Iris pigment epithelial cell (primary cell): ENCODE measurements at places on chromosomes 7 and 10.

DNA sequence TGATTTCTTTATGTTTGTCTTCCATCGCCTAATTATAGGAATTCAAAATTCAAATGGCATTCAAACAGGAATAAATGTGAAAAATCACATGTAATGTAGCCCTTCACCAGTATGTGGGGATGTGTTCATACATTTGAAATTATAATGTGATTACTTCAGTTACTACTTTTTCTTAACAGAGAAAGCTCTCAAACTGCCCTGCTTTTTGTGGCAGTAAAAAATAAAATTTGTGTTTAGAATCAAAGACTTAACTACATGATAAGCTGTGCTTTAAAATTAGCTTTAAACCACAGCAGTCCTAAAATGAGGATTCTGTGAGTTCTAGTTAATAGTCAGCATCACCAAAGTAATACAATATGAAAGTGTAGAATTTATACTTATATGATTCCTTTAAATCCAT lies 7.8 kb upstream of the HERC4 start:
- peak; percentile 52 for DNase-seq

GRCh38 chr10:130353928-130354572 lies 217.9 kb downstream of the GLRX3 start:
- no peak for DNase-seq

DNA sequence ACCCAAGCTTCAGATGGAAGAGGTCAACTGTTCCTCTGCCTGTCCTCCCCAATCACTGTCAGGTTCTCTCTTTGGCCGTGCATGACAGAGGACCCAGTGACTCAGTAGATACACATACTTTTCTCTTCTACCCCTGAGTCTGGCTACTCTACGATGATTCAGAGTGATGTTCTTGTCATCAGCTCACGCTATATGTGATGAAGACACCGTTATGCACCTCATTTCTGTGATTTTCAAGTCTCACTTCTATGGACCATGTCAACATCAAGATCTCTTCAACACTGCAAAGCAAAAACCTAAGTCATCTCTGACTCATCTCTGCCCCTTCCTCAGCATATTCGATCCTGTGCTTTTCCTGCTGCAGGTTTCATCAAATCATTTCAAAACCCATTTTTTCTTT lies 76.6 kb upstream of the DGKI start:
- peak; percentile 81 for DNase-seq

GRCh38 chr10:117694190-117694589 lies 151.6 kb downstream of the EMX2 start:
- peak; percentile 49 for DNase-seq

DNA sequence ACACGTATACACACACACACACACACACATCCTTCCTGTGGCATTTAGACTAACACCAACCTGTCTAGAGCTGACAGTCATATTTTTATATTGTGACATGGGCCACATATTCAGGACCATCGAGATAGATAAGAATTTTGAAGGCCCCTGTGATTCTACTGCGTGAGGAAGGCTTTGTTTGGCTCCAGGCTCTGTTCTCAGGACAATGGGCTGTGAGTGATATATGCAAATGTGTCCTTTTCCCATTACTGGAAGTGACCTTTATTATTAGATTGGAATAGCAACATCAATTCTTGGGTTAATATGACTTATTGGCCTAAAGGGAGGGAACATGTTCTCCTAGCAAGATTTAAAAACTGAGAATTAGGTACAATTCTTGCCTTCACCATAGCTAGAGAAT lies 156.1 kb downstream of the SPAG6 start:
- no peak for DNase-seq

DNA sequence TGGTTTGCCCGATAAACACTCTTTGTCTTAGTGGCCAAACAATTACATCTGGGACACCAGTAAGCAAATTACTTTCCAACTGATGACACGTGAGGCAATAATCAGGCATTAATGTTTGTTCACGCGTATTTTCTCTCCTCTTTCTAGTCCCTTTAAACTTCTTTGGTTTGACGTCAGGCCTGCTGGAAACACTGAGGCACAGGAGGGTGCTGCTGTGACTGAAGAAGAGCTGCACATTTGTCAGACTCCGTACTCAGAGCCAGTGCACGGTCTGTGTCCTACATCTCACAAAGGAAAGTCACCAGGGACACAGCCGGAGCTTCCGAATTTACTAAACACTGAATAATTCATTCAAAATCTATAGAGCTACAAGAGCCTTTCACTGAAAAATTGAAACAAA lies 57.6 kb upstream of the ANAPC16 start:
- no peak for DNase-seq

DNA sequence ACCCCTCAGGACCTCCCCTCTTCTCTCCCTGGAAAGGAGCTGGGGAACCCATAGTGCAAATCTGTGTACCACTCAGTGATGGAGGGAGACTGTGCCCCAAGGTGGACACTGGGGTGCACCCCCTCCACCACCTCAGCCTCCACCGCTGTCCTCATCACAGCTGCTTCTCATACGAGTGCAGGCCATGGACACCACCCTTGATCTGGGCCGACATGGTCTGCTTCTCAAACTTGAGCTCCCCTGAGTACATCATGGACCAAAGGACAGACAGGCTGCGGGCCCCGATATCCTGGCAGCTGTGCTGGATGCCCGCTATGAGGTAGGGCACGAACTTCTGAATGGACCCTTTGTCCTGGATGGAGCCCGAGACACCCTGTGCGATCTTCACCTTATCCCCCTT lies 142.6 kb upstream of the KCNMA1 start:
- no peak for DNase-seq

- DNase-seq = peak; percentile 31
Observed at GRCh38 chr7:5248201-5248885, 34.4 kb upstream of the SLC29A4 start.

- peak; percentile 9 for DNase-seq
Observed at GRCh38 chr7:81036057-81036456, 117.2 kb upstream of the SEMA3C start.

DNA sequence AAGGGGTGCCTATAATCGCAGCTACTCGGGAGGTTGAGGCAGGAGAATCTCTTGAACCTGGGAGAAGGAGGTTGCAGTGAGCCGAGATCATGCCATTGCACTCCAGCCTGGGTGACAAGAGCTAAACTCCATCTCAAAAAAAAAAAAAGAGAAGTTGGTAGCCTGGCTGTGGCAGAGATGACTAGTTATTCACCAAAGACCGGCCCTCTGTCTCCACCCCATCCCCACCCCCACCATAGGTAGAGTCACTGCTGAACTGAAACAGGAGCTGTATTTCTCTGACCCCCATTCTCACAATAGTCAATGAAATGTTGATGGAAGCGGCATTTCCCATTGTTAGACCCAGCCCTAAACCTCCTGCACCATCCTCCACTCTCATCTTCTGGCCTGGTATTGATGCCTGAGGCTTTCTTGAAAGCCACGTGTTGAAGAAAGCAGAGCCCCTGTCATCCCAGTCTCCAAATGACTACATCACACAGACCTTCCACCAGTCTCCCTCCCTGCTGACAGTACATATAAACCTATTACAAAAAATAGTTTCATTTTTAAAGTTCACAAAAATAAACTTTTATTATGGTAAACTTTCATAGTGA lies 9.4 kb upstream of the PIK3CG start:
- DNase-seq = no peak

GRCh38 chr10:124379609-124380193 lies 39.0 kb downstream of the OAT start:
- DNase-seq = no peak

DNA sequence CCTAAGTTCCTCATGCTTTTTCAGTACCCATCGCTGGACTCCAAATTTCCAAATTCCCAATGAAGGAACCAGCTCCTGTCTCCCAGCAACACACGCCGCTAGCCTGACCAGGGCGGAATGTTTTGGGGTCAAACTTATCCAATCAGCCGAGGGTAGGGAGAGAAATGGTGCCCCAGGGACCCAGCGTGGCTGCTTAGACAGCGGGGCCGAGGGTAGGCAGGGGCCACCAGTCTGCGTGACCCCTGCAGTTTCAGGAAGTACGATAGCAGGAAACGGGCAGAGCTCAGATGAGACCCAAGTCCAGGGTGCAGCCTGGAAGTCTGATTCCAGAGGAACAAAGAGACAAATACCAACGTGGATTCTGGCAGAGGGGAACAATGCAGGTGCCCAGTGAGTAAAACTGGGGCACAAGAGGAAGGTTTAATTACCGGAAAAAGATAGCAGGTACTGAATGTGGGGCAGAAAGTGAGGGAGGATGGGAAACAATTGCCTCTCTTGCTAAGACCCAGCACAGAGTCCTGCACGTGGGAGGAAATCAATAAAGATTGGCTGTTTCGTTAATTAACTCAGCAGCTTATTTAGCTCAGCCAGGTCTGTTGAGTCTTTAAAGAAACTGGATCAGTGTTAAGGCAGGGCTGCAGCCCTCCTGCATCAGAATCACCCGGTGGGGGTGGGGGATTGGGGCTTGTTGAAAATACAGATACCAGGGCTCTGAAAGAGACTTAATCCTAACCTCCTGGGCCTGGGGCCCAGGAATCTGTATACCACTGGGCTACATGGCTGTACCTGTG lies 50.4 kb upstream of the NFE2L3 start:
- no peak for DNase-seq
